ENCODE measurements at places on chromosomes 11 and 22. TPM values are rescaled to one million over a fixed set of nuclear protein-coding genes. Genes with fewer than 3 reads are reported as not detected.

- no peak for DNase-seq
Measured at GRCh38 chr11:58179648-58180047, 9.2 kb upstream of the OR9Q2 start.

DNA sequence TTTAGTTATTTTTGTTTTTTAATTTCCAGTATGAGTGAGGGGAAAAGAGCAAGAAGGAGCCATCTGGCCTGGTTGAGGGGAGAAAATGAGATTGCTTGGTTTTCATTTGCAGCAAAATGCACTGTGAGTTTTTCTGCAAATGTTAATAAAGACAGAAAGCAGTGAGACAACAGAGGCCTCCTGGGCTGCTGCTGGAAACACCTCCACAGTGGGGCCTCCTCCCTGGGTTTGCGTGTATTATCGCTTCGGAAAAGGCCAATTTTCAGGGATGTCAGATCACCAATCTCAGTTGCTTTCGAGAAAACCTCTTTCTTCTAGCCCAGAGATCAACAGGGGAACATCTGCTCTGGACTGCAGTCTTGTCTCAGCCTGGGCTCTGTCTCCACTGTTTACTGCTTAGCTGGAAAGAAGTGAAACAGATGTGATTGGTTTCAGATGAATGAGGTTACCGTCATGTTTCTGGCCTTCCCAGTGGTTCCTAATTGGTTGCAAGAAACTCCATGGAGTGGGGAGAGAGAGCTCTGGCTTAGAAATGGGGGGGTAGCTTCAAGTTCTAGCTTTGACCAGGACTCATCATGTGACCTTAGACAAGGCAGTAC, 17.3 kb downstream of the TSPAN18 start:
- no peak for DNase-seq

DNA sequence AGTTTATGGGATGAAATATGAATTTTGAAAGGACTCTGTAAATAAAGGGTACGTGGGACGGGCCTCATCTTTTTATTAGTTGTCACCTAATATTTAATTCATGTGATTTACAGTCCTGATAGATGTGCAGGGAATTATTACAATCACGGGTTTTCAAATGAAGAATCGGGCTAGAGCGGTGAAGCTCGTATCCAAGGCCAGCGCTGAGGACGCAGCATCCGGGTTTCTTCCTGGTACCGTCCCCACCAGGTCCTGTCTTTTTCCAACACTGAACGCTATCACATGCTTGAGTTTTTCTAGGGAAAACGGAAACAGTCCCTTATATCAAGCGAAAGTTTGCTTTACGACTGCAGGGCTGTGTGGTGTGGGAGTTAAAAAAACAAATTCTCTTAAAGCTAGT, 787 bp downstream of the SMDT1 start:
- no peak for DNase-seq

GRCh38 chr22:31218565-31219262, 6.6 kb downstream of the LIMK2 start:
- DNase-seq: no peak

DNA sequence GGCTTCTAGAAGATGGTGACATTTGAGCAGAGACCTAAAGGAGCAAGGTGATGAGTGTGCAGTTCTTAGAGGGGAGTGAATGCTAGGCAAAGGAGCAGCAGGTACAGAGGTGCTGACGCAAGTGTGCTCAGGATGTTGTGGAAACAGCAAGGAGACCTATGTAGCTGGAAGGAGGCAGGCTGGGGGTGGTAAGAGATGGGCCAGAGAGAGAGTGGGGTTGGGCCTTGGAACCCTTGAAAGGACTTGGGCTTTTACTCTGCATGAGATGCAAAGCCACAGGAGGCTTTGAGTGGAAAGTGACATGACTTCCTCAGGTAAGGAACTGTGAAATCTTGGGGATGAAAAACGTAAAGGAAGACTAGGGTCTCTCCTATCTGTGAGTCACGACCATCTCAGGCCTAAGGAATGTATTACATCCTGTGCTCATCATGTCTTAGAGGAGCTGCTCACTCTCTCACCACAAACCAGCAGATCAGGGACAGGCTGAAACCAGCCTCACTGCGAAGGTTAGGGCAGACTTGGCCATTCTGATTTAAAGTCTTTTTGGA, 65.4 kb downstream of the MICAL2 start:
- DNase-seq: no peak

- DNase-seq: no peak
Measured at GRCh38 chr11:63144121-63144520, at the start of gene SLC22A24. Gene SLC22A24 (minus strand): TSS chr11:63144221. CDS start chr11:63143779, 442 bp downstream.

- DNase-seq: peak; percentile 35
Measured at GRCh38 chr22:32720924-32721323, 80.6 kb upstream of the TIMP3 start.

DNA sequence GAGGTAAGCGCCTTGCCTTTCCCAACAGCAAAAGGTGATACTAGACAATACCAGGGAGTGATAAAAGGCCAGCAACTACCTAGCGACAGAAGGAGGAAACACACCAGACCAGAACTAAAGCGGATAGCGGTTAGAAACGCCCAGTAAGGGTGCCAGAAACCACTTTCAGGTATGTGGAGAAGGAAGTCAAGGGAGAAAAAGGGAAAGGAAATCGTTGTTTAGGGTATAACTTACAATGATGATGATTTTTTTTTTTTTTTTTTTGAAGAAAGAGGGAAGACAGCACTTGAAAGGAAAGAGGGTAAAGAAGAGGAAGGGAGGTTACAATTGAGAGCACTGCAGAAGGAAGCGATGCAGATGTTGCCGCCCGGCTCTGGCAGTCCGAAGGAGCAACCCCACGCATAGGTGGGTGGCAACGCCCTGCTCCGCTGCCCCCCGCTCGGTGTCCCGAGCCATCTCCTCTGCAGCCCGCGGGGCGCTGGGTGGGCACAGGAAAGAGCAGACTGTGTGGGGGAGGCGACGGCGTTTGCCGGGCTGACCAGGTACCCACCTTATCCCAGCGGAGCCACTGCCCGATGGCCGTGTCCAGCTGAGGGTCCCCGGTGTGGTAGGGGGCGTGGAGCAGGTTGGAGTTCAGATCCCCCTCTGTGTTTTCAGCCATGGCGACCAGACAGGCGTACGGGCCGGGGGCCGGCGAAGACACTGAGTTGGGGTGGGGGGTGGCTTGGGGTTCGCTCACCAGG, 561 bp downstream of the PGM2L1 start:
- no peak for DNase-seq

GRCh38 chr11:67486481-67487195, 3.8 kb downstream of the AIP start:
- no peak for DNase-seq

DNA sequence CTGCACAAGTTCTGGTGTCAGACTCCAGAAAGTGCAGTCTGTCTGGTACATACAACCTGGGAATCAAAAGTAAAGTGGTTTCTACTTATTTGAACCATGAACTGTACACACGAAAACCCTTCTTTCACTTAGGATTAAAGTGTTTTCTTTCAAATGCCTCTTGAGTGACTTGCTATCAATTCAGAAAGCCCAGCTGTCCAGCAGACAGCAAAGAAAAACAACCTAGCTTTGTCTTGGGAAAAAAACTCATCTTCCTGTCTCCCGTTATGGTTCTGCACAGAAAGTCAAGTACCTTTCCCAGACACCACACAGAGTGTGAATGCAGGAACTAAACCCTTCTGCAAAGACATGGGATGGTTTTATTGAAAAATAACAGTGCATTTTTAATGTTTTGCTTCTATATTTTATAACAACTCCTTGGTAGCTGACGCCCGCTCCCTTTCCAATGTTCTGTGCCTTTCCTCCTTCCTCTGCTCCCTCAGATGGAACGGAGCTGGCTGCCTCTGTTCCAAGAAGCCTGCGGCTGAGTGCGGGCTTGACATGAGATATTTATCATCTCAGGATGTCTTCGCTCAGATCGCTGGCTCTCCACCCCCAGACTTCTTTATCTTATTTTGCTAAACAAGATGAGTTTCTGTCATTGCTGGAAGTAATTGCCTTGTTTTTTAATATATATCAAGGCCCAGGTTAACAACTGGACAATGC, 322.3 kb upstream of the B3GAT1 start:
- DNase-seq: no peak

- no peak for DNase-seq
Measured at GRCh38 chr11:37199082-37199481, 601.0 kb upstream of the RAG2 start.

GRCh38 chr11:125956391-125957134, 10.7 kb downstream of the VSIG10L2 start:
- DNase-seq: no peak

DNA sequence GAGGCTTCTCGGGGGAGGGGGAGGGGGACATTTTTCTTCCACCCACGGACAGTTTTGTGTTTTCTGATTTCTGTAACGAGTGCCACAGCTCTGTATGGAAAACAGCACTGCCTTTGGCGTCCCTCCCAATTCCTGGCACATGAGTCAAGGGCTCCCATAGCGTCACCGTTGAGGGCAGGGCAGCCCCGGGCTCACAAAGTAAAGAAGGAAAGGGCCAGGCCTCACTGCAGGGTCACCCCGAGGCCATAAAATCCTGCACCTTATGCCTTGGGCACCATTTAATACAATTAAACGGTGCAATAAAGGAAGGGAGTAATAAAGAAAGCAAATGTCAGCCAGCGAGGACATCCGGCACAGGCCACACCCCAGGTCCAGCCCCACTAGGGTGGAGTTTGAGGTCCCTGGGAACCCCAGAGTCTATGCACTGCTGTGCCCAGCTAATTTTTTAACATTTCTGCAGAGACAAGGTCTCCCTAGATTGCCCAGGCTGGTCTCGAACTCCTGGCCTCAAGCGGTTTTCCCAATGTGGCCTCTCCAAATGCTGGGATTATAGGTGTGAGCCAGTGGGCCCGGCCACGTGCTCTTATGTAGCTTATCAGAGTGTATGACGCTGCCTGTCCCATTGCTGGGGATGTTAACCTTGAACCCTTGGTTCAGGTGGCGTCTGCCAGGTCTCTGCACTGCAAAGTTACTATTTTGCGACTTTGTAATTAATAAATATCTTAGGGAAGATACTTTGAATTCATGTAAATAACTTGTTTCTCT, 13.6 kb upstream of the MUC2 start:
- DNase-seq: no peak

- DNase-seq: no peak
Measured at GRCh38 chr11:1168721-1169161, 11.0 kb downstream of the MUC5AC start.

- DNase-seq: no peak
Measured at GRCh38 chr22:25027043-25027906, 74.8 kb downstream of the KIAA1671 start.

DNA sequence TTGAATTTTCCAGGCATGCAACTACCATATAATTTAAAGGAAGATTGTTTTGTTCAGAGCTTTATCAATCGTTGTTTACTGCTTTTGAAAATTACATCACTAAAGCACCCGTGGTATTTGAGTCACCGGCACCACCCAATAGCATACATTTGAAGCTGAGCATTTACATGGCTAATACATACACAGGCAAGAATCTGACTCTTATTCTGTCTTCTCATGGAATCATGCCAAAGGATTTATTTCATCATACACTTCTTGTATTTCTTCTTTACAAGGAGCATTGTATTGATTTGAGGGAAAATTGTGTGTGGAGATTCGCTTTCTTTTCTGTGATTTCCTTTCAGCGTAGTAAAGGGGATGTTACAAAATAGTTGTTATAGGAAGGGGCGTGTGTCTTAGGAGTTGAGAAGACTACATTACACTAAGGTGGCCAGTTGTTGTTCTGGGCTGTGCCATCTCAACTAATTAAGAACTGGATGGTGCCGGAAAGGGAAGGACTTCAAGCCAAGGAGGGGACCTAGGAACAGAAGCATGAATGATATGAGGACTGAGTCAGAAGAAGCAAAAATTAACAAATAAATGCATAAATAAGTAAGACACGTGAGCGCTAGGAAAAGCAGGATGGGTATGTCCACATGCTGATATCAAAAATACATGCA, 12.9 kb upstream of the CD3E start:
- DNase-seq: no peak

DNA sequence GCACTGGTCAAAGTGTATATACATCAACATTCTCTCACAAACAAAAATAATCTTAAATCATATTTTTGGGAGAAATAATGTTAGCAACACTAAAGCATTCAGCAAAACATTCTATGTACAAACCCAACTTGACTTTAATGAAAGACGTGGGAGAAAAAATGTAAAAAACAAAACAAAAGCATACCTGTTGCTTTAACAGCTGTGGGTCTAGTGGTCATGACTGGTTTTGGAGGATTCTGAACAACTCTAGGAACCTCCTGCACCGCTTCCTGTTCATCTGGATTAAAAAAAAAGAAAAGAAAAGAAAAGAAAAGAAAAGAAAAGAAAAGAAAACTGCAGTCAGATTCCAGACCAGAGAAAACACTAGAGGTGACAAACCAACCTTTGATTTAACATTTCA, 2.1 kb downstream of the FNBP4 start:
- no peak for DNase-seq

DNA sequence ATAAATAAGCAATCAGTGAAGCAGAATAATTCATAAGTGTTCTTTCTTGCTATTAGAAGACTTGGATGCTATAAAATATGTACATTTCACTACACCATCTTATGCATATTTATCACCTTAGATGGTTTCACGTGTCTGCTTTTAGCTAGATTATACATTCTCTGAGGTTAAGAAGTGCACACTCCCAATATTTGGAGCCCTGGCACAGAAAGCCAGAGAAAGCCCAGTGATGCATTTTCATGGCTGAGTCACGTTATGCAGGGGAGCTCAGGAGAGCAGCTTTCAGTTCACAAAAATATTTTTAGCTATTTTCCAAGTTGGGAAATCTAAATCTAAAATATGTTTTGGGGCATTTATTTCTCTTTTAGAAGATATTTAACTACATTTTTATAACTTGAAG, 5.1 kb upstream of the TP53AIP1 start:
- DNase-seq: no peak

DNA sequence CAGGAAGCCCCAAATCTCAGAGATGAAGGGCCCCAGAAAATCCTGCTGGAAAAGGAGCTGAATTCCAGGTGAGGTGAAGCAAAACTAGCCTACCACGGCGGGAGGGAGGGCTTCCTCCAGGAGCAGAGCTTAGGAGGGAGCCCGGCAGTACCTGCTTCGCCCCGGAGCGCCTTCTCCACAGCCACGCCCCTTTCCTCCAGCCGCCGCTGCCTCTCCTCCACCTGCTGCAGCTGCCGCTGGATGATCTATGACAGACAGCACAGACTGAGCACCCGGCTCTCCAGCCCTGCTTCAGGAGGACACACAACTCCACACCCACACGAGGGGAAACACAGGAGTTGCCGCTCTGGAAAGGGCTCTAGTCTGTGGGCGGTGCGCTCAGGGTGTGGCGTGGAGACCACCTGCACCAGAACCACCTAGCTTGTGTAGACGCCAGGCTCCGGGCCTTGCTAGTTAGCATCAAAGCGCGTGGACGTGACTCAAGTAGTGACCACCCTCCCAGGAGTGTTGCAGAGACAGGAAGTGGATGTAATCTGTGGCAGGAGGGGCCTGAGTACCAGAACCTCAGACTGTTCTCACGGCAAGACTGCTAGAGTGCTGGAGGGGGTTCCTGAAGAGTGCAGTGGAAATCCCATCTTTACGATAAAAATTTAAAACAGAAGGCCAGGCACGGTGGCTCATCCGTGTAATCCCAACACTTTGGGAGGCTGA, 34.6 kb upstream of the BID start:
- no peak for DNase-seq

- no peak for DNase-seq
Measured at GRCh38 chr11:102522312-102523188, 8.0 kb downstream of the MMP7 start.

The TTC28 gene
- 32.9 TPM for polyA plus RNA-seq

The SCGB1C1 gene
- not detected for polyA plus RNA-seq

The ALG8 gene
- 63.5 TPM for polyA plus RNA-seq

The OR52E8 gene
- polyA plus RNA-seq: not detected

The MS4A15 gene
- not detected for polyA plus RNA-seq

The LMNTD2 gene
- polyA plus RNA-seq: 2.8 TPM

The CDC45 gene
- 17.1 TPM for polyA plus RNA-seq

The FAM180B gene
- 0.32 TPM for polyA plus RNA-seq

The CNTF gene
- polyA plus RNA-seq: 1.3 TPM

The PHRF1 gene
- 27.4 TPM for polyA plus RNA-seq

The HBB gene
- polyA plus RNA-seq: 127 TPM
